ENCODE measurements at places on chromosomes 2 and 18.
A peak's percentile ranks its signal among the peaks of the same experiment; 100 is the strongest.

GRCh38 chr2:66512626-66513025 is 77.7 kb downstream of the MEIS1 start:
- no peak for DNase-seq

- DNase-seq, result no peak
These were observed 68.4 kb downstream of the COL5A2 start for GRCh38 chr2:189111063-189111715.

DNA sequence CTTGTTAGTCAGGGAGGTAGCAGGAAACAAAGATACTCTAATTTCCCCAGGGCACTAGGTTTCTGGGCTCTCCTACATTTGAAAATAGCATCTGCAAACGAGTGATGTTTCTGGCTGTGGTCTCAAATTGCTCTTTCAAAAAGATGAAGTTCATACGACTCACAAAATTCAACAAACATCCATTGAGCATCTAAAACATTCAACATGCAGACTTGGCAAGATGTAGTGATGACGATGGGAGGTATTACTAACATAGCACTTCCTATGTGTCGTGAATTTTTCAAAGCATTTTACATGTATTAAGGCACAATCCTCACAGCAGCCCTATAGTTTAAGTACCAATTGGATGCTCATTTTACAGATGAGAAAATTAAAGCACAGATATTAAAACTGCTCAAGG is 5.2 kb downstream of the CCBE1 start:
- DNase-seq, result no peak

DNA sequence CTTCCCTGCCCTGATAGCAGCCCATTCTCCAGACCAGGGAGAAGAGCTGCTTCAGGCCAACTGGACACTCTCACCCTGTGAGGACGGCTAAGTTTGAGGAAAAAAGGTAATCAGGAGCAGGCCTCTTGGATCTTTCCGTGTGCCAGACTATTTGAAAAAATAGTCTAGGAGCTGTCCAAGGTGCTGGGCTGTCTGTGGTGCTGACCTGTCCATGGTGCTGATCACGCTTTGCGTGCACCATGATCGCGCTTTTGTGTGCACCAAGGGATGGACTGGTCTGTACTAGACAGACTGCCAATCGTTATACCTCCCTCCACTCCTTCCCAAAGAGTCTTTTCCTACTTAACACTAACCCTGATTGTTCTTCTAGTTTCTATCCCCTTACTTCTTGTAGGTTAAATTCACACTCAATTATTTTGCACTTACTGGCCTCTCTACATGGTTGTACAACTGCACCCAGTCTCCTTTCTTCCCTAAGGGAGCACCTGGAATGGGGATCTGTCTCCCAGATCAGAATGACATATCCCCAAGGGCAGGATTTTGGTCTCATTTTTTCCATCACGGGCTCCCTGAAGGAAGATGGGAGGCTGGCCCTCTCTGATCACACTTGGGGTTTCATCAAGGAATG is 295.4 kb downstream of the CELF4 start:
- no peak for DNase-seq

DNA sequence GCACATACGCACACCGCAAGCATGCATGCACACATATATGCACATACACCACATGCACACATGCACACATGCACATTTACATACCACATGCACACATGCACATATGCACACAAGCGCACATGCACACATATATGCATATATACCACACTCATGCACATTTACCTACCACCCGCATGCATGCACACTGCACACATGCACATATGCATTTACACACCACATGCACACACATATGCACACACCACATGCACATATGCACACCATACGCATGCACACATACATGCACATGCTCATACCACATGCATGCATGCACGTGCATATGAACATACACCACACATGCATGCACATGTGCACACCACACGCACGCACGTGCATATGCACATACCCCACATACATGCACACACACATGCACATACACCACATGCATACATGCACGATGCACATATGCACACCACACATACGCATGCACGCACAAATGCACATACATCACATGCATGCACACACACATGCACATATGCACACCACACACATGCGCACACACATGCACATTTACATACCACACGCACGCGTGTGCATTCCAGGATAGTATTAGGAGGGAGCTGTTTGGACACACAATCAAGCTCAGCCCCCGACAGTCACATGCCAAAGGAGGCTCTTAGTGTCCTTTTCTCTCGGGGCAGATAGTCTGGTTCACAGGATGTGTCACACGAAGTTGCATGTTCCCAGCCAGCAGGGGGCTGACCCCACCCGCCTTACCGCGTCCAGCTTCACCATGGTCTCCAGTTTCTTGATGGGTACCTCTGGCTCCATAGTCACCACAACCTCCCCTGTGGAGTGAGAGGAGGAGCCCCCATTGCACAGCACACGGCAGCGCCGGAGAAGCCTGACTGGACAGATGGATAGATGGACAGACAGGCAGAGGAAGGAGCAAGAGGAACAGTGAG is 5.9 kb downstream of the OTOF start:
- peak; percentile 70 for DNase-seq

- no peak for DNase-seq
These were observed 23.0 kb upstream of the SMAD7 start for GRCh38 chr18:48973731-48974130.

- no peak for DNase-seq
These were observed 274.0 kb upstream of the FAM98A start for GRCh38 chr2:33873076-33873605.
